NCI-H748 treated with DMSO at 0.1 percent for 48 hours (cell line): ENCODE measurements at places on chromosomes 12 and 14.

DNA sequence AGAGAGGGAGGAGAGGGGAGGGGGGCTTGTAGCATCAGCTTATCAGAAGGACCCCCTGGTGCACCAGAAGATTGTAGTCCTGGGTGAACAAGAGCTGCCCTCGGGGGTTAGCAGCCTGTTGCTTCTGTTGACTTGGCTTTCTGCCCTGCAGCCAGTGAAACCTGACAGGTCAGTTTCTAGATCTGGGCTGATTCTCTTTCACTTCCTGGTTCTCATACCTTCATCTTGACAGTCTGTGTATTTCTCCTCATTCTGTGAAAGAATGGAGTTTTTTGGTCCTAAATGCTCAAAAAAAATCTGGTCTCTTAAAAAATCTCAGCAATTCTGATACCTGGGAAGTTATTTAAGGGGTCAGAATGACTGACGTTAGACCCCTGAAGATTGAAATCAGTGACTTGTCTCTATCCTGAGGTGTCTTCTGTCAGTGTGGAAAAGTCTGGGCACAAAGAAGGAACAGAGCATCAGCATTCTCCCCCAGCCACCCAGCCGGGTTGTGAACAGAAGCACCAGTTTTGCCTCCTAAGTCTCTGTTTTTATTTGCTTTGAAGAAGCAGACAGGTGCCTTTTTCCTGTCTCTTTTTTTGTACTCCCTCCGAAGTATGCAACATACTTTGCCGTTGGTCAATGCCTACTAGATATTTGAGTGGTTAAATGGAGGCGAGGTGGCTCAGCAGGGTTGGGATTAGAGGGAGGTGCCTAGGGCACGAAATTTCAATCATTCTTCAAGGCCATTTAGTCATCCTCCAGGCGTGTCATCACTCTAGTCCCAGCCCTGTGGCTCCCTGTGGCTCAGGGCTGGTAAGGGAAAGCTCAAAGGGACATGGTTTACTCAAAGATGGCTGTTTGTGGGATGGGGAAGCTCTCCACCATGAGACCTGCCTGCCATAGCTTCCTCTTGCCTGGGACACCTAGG, 24.0 kb downstream of the TTC9 start:
- DNase-seq: no peak

DNA sequence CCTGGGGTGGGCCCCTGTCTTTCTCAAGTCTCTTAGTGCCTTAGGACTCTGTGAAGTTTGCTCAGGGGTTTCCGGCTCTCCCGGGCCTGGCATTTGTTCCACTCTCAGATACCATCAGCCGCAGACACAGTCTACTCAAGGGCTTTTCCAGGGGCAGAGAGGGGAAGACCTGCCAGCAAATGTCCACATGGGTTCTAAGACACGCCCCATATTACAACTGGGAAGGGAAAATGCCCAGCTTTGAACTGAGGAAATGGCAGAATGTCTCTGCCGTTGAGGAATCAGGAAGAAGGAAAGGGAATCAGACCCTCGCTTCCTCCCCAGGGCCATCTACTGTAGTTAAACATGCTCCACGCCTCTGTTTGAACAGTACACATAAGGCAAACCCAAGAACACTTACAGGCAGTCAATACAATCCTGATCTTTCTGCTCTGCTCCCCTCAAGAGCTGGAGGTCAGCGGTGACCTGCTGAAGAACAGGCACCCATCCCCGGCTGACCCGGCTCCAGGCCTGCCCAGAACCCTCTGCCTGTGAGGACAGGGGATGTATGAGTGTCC, 7.9 kb downstream of the CCDC85C start:
- DNase-seq: no peak

DNA sequence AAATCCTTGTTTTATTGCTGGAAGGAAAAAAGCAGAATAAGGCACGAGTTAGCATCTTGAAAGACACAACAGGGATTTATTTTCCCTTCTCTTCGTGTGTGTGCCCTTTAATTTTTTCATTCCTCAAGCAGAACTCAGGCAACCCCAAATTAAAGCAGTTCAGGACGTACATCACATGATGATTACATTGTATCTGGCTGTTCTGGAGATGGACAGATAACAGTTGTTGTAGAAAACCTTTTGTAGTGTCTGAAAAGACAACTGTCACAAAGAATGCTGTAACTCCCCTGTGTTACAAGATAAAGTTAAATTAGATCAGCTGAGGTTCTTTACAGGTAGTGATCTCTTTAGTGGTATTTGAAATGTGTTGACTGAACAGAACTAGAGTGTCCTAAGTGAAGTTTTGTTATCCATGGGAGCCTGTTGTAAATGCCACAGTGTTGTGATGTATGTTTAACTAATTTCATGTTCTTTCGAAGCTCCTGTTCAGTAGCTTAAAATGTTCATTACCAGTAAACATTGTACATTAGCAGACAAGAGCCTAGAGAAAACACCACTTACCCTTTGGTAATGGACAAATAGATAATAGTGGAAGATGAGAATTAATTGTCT, 58.5 kb downstream of the TMTC2 start:
- DNase-seq: peak; percentile 62

DNA sequence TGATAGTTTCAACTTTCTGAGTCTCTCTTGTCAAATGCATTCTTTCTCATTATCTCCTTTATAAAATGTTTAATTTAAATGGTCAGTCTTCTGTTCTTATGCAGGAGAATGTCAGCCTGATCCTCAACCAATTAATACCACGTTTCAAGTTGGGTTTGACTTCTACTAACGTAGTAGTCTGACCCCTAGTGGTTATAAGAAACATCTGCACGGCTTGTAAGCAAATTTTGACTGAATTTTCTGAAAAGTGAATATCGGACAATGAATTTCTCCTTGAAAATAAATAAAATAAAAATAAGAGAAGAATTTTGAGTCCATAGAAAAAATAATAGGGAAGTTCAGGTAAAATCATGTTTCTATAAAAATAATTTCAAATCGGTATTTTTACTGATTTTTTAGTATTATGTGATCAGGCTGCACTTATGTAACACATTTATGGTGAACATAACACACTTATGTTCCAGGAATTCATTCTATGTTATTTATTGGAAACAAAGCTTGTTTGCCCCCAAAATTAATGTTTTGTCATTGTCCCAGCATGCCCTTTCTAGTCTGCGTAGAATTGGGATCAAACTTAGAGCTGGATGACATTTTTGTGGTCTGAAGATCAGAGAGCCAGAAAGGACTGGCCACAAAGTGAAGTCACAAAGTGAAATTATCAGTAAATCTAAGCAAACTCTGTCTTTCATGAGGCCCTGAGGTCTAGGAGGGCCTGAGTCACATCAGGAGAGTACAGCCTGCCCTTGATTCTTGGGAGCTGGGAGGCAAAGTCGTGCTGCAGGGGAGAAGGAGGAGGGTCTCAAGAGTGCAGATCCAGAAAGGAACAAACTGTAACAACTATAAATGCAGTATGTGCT, 101.2 kb upstream of the STXBP6 start:
- peak; percentile 60 for DNase-seq

- no peak for DNase-seq
These were observed 13.3 kb downstream of the LIN7A start for GRCh38 chr12:80924437-80924836.

DNA sequence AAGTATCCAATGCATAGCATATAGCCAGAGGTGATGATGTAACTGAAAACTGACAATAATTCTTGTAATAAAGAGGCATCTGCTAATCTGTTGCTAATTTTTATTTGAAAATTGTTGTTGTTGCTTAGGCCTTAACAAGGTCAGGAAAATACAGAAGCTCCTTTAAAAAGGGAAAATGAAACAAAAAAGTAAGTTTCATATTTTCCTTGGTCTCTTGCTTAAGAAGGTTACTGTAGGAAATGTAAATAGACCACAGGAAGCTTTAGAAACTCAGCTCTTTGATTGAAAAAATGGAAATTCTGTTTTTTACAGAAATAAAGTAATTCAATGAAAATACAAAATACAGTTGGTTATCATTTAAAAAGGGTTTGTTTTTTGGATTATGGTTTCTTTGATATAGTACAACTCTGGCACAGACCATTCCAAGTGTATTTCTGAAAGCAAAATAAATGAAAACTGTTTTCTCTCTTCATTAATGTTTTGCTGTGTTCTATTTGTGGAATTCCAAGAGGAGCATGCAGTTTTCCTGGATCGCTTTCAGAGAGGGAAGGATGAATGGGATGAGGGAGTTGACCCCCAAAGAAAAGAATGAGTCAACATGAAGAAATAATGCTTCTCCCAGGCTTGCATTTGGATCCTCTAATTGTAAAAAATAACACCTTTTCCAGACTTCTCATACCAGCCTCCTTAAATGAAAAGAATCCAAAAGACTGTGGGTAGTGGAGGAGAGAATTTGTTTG, 398.0 kb upstream of the FAR2 start:
- no peak for DNase-seq

DNA sequence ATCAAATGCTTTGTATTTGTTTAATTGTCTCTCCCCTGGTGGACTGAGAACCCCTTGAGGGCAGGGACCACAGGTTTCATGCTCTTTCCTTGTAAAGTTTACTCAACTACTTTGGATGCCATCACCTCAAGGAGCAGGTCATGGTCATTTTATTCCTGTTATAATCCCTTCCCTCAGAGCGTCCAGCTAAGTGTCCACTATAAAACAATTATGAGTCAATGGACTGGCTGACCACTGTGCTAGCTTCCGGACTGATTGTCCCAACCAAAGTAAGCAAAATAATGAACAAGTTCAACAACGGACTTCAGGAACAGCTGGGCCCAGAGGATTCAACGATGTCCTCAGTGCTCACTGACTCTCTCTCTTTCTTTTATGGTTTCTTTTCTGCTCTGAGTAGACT, 18.2 kb downstream of the AK7 start:
- no peak for DNase-seq
